Astrocyte of the spinal cord (primary cell): ENCODE measurements at places on chromosomes 2 and 18.

DNA sequence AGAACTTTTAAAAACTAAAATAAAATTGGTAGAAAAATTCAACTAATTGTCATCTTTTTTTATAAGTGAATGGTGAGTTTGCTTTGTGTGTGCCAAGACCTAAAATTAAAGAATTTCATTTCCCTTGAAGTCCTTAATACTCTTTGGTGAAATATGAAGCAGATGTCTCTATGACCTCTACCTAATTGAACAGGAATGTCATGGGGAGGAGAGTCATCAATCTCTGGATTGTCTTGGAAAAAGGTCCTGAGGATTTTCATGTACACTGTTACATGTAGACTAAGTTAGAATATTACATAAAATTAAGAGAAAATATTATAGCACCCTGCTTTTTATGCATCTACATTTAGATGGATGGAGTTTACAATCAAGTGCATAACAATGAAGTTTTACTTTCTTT lies 177.9 kb upstream of the LRP1B start:
- no peak for DNase-seq

- peak; percentile 27 for DNase-seq
These were observed 640 bp downstream of the ROCK2 start for GRCh38 chr2:11343650-11344341.

GRCh38 chr2:28291811-28292440 lies 100.7 kb upstream of the FOSL2 start:
- peak; percentile 76 for DNase-seq

DNA sequence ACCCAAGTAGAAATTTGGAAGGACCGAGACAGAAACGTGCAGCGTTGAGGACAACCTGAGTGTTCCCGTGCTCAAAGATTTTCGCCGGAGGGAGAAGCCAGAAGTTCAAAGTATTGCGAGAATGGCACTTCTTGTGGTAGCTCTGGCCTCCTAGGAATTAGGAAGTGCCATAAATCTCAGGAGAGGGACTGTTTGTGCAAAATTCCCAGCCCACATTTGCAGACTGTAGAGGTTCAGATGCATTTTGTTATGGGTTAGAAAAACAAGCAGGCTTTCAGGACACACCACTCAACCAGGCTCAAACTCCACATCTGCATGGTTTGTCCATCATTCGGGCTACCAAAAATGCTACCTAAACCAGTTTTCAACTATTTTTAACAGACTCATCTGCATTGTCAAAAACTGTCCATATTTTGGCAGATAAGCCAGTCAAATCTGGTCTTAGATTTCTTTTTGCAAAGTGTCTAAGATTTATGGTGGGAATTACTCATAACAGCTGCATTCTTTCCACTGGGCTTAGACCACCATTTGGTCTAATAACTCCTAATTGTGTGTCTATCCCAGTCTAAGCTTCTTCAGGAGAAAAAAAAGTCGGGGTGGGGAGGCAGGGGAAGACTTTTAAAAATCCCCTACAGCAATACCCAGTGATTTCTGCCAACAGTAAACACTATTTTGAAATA lies 422.9 kb downstream of the ARHGAP15 start:
- no peak for DNase-seq

DNA sequence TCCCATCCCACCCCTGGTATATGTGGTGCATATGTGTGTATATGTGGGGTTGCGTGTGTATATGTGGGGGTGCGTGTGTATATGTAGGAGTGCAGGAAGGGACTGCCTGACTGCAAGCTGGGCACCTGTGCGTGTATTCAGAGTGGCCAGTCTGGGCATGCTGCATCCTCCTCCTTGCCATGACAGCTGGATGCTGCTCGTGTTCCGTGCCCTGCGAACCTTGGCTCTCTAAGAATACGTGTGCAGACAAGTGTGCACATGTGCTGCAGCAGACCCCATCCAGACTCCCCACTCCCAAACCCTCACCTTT lies 222.1 kb downstream of the CELF4 start:
- DNase-seq: no peak
